ENCODE measurements at places on chromosomes 6 and 20.

GRCh38 chr6:137473598-137473997 lies 20.6 kb downstream of the OLIG3 start:
- no peak for DNase-seq

GRCh38 chr6:31070711-31071197 lies 41.6 kb downstream of the C6orf15 start:
- DNase-seq, result no peak

- no peak for DNase-seq
Observed at GRCh38 chr6:161882196-161882765, 608.4 kb upstream of the AGPAT4 start.

DNA sequence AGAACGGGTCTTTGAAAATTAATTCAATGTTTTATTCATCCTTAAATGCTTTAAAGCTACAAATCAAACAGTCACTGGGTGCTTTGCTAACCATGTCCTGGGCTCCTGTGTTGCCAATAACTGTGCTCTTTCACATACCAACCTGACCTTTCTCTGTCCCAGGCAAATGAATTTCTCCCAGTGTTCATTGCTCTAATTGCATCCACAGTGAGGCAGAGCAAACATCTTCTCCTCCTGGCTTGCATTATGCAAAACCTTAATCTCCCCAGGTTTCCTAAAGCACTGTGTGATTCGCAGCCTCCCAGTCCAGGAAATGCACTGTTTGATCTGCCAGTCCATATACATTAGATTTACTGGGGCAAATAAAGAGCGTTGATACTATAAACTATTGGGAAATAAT lies 219.0 kb downstream of the PREX1 start:
- no peak for DNase-seq

DNA sequence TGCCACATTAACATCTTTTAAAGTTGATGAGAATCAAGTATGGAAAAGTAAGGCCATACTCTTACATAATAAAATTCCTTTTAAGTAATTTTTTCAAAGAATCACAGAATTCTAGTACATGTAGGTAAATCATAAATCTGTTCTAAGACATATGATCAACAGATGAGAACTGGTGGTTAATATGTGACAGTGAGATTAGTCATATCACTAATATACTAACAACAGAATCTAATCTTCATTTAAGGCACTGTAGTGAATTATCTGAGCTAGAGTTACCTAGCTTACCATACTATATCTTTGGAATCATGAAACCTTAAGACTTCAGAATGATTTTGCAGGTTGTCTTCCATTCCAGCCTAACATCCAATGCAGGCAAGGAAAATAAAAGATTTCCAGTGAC lies 11.6 kb downstream of the PLN start:
- no peak for DNase-seq

DNA sequence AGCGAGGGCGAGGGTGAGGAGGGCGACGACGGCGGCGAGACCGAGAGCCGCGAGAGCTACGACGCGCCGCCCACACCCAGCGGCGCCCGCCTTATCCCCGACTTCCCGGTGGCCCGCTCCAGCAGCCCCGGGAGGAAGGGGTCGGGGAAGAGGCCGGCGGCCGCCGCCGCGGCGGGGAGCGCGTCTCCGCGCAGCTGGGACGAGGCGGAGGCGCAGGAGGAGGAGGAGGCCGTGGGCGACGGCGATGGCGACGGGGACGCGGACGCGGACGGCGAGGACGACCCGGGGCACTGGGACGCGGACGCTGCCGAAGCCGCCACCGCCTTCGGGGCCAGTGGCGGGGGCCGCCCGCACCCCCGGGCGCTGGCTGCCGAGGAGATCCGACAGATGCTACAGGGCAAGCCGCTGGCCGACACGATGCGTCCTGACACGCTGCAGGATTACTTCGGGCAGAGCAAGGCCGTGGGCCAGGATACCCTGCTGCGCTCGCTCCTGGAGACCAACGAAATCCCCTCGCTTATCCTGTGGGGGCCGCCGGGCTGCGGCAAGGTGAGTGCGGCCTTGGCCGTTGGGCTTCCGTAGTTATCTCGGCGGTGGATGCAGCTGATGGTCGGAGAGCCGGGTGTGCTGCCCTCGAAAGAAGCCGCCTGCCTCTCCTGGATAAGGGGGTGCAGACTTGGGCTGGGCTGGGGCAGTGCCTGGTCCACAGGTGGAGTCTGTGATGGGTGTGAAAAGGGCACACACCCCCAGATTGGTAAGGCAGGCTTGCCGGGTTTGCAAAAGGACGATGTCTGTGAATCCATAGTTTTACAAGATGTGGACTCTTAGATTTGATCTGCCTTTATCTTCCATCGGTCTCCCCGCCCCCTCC lies 938 bp downstream of the WRNIP1 start:
- peak; percentile 78 for DNase-seq

GRCh38 chr20:44641325-44641724 lies 10.2 kb downstream of the ADA start:
- no peak for DNase-seq

DNA sequence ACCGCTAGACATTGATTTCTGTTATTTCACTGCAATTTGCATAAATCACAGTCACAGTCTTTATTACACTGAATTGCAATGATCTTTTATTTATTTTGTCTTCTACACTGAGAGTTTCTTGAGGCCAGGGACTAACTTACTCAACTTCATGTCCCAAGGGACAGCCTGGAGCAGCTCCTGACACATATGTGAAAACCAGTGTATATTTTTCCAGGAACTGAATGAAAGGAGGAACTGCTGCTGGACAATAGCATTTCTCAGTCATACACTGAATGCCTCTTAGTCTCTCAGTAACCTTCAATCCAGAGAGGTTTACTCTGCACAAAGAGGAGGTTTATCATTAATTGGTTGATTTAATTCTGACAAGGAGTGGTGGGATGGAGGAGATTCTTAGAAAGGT lies 5.9 kb downstream of the F13A1 start:
- DNase-seq, result no peak

GRCh38 chr20:1267809-1268374 lies 1.8 kb downstream of the SNPH start:
- no peak for DNase-seq

DNA sequence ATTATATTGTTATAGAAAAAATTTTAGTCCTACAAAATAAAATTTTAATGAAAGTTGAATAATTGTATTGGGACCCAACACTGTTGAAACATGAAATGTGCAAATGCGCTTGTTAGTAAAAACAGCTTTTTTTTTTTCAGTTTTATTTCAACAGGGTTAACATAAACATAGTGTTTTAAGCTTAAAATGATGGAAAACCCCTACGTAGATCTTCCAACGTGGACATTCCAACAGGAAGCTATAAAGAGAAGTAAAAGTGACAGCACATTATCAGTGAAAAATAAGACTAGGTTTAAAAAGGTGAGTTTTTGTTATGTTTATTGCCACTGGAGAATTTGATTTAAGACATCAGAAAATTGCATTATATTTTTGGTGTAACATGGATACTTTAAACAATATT lies 6.5 kb upstream of the GPR31 start:
- DNase-seq, result no peak

- DNase-seq, result no peak
Observed at GRCh38 chr6:162198925-162199324, 528.6 kb downstream of the PRKN start.

DNA sequence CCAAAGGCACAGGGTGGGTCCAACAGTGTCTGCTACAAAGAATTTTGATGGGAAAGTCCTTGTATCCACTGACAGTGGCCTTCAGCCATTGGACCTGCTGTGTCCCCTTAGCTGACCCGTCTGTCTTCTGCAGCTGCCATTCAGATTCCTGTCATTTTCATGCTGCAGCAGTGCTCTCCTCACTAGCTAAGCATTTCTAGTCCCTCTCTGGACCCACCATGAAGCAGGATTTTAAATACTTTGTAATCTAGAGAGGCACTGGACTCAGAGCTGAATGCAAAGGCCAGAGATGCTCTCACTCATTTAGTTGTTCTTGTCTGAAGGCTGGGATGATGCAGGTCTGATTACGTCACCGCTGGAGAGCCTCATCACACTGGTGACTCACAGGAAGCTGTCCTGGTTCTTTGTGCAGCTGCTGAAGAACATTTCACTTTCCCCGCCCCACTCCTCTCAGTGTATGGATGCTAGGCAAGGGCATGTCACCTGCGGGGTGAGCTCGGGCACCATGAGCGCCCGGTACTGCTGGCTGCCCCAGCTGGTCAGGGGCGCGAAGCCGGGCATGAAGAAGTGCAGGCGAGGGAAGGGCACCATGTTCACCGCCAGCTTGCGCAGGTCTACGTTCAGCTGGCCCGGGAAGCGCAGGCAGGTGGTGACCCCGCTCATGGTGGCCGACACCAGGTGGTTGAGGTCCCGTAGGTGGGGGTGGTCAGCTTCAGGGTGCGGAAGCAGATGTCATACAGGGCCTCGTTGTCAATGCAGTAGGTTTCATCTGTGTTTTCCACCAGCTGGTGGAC lies 19.4 kb upstream of the TUBB2A start:
- DNase-seq, result no peak

GRCh38 chr6:8434727-8435092 lies 635 bp downstream of the SLC35B3 start:
- DNase-seq, result no peak

DNA sequence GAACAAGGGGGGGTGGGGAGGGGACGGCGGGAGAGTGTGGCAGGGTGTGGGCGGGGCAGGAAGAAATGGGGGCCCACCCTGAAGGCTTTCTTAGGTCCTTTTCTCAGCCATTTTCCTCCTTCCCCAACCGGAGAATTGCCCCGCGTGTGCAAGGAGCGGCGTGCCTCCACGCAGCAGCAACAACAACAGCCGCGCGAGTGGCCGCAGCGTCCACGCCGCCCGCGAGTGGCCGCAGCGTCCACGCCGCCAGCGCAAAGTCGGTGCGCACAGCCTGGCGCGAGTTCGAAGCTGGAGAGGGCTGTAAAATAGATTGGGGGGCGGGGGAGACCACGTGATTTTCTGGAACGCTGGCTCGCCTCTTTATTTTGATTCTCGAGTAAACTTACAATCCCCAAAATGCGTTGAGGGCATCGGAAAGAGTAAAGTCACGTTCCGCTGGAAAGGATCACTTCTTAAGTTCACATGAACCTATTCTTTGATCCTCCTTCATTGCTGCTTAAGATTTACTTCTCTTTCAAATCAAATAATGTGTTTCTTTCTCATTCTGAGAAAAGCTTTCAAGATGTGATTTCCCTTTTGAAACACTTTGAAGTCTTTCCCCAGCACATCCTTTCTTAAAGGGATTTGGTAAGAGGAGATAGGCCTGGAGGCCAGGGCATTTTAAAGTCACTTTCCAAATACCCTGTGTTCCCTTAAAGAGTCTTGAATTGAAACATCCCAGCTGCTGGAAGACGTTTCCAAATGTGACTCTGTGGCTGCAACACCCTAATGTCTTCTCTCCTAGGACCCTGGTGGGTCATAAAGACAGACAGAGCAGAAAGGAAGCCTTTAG lies 66.7 kb upstream of the ZNF217 start:
- DNase-seq, result no peak

- no peak for DNase-seq
Observed at GRCh38 chr6:143528164-143528811, 16.8 kb upstream of the FUCA2 start.

- no peak for DNase-seq
Observed at GRCh38 chr6:139533573-139534471, 159.4 kb upstream of the CITED2 start.

- DNase-seq, result no peak
Observed at GRCh38 chr20:22904386-22904785, 130.7 kb upstream of the SSTR4 start.

GRCh38 chr20:44204156-44204831 lies 6.3 kb downstream of the OSER1 start:
- no peak for DNase-seq

GRCh38 chr6:132209351-132209750 lies 191.9 kb downstream of the MOXD1 start:
- no peak for DNase-seq

GRCh38 chr6:42095094-42095493 lies 44.8 kb downstream of the TAF8 start:
- no peak for DNase-seq

- DNase-seq, result no peak
Observed at GRCh38 chr20:45128099-45128498, 3.8 kb upstream of the WFDC12 start.

- DNase-seq, result no peak
Observed at GRCh38 chr6:22294301-22294700, 2.5 kb downstream of the PRL start.
